ENCODE measurements at places on chromosomes 13 and 19.

DNA sequence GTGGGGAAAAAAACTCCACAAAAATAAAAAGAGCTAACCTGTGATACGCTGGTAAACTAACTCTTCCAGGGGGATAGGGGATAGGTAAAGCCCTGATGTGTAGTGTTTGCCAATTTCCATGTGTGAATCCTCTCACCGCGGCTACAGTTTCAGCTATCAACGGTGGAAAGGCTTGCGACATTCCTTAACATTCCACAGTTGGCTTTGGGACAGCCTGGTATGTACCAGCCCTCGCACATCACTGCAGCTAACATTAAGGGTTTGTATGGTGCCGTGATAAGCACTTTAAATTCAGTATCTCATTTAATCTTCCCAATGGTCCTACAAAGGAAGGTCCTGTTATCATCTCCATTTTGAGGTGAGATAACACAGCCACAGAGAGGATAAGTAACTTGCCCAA lies 112.4 kb downstream of the KATNAL1 start:
- no peak for DNase-seq

DNA sequence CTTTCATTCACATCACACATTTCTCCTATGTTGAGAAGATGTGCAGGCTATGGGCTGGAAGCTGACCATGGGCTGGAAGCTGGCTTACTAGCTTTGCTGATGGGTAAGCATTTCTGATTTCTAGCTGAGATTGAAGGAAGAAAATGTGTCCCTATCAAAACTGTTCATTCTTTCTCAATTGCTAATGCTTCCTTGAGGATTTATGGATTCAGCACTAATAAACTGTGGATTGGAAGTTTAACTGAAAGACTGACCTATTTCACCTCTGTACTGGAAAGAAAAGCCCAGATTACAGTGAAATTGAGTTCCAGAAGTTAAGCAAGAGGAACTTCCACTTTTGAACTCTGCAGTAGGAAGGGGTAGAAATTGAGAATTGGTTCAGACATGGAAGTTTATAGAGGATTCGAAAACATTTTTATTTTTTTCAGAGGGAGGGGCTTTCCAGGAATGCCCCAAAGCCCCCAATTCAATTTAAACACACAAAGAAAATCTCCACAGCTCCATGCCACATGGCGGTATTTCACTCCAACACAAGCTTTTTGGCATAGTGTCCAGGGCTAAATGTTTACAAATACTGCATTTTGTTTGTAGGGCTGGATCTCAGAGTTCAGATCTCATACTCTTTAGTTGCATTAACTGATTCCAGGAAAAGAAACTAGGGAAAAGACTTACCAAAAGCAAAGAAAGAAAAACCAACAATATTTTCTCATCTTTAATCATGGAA lies 61.2 kb upstream of the ARGLU1 start:
- DNase-seq: no peak

DNA sequence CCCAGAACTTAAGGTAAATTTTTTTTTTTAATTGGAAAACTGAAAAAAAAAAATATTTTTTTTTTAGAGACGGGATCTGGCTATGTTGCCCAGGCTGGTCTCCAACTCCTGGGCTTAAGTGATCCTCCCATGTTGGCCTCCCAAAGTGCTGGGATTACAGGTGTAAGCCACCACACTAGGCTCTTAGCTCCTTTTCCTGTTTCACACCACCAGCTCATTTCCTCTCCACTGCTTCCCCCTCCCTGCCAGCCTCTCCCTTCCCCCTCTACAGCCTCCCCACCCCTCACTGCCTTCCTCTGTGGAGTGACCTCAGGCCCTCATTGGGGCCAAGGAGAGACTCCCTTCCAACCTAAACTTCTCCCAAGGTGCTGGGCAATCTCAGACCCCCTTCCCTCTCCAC lies 4.2 kb upstream of the GIPR start:
- no peak for DNase-seq

DNA sequence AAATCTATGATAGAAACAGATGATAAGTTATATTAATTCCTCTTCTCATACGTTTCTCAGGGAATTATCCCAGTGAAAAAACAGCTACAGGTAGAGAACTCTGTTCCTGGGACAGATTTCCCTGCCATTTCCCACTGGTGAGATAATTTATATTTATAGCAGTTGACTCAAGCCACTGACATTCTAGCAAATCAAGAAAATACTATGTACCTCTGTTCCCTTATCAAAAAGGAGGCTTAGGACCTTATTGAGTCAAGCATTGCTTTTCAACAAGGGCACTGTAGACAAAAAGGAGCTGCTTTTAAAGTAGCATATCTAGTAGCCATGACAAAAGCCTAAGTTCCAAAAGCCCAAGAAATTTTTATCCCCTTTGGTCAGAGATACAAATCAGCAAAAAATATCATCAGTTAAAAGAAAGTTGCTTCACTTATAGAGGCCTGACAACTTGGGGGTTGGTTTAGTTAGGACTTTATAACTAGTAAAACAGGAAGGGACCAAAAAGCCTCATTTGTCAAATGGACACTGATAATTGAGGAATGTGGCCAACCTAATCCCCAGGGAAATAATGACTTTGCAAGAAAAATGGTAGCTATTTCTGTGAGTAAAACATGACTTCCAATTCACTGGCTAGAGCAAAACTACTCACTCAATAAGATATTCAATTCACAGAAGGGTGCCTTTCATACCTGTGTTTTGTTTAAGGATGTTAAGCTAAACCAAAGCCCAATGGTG lies 652.5 kb downstream of the SLITRK1 start:
- DNase-seq: no peak

- peak; percentile 77 for DNase-seq
Measured at GRCh38 chr19:18440415-18440877, 2.5 kb upstream of the ISYNA1 start.

DNA sequence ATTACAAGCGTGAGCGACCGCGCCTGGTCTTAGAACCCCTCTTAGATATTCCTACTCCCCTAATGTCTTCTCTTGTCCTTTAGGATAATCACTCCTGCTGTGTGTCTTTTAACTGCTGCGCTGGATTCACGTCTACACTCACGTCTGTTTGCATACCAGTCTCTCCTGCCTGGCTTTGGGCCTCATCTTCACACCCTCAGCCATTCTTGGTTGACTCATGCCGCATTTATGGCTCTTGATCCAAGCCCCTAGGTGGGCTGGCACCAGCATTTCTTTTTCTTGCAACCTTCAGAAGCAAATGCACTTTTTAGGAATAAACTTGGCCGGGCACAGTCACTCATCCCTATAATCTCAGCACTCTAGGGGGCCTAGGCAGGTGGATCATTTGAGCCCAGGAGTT lies 22.7 kb downstream of the MYO9B start:
- DNase-seq: no peak

DNA sequence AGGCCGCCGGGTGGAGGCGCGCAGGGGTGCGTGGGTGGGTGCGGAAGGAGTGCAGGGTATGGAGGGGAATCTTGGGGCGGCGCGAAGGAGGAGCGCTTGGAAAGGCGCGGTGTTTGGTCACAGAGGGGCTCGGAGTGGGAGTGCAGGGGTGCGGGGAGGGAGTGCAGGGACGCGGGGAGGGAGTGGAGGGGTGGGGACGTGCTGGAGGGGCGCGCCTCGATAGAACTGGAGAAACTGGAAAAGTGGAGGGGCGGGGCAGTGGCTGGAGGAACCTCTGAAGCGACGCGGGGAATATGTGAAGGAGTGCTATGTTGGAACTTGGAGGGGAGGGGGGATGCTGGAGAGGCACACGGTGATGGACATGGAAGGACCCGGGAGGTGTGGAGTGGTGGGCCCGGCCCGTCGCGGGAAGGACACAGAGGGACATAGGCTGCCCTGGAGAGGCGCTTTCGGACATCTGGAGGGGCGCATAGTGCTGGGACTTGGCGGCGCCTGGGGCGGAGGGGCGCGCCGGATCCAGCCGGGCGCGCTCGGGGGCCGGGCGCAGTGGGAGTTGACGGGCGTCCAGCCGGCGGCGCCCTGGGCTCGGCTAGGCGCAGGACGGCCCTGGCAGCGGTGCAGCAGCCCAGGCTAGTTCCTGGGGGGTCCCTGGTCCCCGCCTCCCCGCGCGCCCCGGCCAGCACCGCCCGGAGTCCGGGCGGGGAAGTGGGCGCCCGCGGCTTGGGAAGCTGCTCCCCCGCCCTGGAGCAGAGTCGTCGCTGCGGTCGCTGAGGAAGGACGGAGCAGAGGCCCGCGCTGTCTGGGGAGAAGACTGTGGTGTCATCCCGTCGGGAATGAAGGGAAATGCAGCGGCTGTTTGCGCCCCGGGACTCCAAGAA lies 20.8 kb upstream of the SGCG start:
- DNase-seq: no peak

GRCh38 chr19:33324628-33325027 lies 22.3 kb upstream of the CEBPA start:
- DNase-seq: no peak

DNA sequence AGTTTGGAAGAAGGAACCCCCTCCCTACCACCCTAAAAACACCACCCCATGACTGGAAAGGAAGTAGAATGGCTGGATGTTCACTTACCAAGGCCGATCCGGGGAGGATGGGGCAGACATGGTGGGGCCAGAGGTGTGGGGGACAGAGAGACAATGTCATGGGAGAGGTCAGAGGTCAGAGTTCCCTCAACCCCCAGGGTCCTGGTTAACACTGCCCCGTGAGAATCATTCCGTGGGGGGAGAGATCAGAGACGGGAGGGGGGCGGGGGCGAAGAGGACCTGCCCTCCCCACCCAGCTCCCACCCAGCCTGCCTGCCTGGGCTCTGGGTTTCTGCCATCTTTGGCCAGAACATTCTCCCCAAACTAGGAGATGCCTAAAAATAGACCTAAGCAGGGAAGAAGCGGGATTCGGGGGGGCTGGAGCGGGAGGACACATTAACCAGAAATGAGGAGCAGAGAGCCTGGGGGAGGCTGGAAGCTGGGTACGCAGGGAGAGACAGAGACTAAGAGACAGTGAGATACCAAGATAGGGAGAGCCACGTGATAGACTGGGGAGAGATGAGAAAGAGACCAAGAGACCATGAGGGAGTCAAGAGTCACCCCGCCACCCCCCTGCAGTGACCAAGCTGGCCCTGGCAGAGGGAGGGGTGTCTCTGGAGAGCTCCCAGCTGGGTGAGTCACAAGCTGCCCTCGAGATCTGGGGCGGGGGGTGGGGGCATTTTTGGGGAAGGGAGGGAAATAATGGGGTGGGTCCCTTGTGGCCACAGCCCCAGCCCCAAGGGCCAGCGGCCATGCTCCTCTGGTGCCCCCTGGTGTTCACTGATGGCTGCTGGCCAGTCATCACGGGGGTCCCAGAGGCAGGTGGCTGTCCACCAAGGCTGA lies 6.1 kb upstream of the KANK2 start:
- DNase-seq: peak; percentile 88

DNA sequence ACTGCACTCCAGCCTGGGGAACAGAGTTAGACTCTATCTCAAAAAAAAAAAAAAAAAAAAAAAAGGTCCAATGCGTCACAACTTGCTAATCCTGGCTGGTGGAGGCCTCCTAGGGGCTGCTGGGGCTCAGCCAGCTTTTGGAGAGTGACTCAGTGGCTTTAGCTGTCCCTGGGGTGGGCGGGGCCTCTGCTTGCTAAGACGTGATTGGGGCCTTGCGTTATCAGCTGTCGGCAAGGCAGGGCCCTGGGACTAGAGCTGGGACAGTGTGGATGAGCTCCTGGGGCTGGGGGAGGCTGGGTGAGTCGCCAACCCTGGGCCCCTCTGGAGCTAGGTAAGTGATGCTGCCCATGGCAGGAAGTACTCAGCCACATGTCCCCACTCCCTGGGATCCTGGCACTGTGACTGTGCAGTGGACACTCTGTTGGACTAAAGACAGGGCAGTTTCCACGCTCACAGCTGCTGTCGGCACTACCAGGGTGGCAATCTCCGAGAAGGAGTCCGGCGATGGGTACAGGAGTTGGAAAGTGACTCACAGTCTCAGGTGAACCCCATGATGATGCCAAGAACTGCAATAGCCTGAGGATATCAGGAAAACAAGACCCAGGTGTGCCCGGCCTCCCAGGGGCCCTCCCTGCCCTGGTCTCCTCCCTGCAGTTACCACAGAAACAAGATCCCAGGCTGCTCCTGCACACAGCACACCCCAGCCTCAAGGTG lies 32.2 kb downstream of the F2RL3 start:
- DNase-seq: peak; percentile 54

DNA sequence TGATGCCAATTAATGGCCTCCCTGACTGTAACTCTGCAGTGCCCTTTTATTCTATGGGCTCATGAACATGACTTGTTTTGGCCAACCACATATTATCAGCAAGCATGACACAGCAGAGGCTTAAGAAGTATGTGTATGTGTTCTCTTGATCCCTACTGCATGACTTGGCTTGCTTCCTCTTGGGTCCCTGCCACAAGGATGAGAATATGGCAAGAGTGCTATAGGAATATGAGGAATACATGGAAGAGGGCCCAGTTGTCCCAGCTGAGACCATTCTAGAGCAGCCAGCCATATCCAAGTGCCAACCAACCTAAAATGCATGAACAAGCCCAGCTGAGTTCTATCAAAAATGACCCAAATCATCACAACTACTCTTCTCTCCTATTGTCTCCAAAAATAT lies 576.7 kb upstream of the PCDH9 start:
- DNase-seq: peak; percentile 31

- no peak for DNase-seq
Measured at GRCh38 chr19:44202470-44202869, 9.9 kb upstream of the ZNF227 start.

GRCh38 chr19:46967578-46968032 lies 52.0 kb upstream of the NPAS1 start:
- peak; percentile 37 for DNase-seq

DNA sequence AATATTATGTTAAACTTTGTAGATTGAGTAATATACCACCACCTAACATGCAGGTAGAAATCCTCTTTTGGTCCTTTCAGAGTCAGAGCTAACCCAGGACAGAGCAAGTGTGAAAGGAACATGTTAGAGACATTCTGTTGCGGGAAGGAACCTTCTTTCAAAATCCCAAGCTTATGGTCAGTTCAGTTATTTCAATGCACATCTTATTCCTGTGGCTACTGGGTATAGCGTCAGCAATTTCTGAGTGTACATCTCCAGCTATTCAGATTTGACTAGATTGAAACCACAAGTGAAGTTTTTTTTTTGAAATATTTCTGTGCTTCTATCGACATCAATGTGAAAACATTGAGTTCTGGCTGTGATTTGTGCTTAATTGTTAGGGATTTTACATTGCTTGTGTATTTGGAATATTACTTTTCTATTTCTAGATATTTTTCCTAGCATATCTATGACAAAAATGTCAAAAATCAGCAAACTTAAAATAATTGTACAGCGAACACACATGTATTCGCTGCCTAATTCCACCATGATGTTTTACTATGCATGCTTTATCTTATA lies 165.3 kb downstream of the LMO7 start:
- DNase-seq: no peak

DNA sequence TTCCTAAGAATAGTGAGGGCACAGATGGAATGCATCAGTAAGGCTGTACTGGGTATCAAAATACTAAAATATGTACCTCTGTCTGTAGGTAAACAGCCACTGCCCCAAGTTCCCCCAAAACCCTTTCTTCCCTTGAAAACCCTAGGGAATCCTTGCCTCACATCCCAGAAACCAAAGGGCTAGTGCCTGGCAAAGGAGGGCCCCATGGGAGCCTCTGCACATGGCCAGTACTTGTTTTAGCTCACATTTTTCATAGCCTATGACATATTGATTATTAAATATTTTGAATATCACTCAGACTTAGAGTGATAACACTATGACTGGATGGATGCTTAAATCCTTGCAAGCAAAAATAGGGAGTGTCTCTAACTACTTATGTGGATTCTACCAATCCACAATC lies 237.1 kb downstream of the LHFPL6 start:
- no peak for DNase-seq

- DNase-seq: no peak
Measured at GRCh38 chr19:38737281-38737865, 6.9 kb downstream of the CAPN12 start.

GRCh38 chr13:62643007-62643483 lies 1227.4 kb upstream of the PCDH20 start:
- no peak for DNase-seq

Data from hematopoietic multipotent progenitor cell treated with erythropoietin and hydrocortisone succinate and interleukin-3 and kit ligand, for 4 days (in vitro differentiated cells).